ENCODE measurements at places on chromosomes 5 and 9.

DNA sequence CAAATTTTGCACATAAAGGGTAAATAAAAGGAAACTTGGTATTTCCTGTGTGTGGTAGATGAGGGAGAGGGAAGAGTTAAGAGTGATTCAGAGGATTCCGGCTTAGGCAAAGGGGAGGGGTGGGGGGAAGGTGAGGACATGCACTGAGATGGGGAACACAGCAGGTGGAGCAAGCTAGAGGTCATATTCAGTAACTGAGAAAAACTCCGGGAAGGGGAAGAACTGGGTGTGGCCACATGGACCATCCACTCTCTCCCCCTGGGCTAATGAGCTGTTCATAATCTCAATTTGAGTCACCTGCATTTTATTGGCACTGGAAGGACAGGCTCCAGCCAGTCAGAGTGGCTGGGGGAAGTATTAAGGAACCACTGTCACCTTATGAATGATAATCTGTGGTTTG, 45.1 kb upstream of the UGCG start:
- no peak for DNase-seq

DNA sequence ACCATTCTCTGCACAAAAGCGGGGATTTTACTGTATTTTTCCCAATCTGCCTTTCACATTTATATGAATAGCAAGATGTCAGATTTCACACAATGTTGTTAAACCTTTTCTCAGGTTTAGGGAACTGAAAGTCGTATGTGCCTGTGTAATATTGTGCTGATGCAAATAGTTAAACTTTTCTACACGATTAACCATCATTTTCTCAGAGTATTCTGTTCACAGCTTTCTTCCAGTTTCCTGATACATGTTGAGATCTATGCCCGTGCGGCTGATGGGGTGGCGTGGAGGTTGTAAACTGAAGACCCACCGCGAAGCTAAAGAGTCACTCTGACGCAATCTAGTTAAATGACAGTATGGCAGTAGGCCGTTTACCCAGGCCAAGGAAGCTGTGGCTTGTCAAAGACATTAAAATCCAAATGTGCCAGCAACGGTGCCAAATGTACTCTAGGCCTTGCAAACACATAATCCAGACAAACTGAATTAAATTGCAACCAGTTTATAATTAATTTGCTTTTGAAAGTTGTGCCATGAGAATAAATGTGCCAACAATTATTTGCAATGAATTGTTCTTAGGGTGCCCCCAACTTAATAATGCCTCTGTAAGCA, 145.7 kb downstream of the EBF1 start:
- peak; percentile 36 for DNase-seq

- no peak for DNase-seq
Observed at GRCh38 chr9:91882627-91883026, 67.4 kb downstream of the ROR2 start.

- DNase-seq = no peak
Observed at GRCh38 chr9:130116346-130116745, 55.9 kb upstream of the NCS1 start.

GRCh38 chr9:131545003-131545785, at the start of gene PRRT1B:
Gene PRRT1B, plus strand, starts transcription at chr9:131545523. Its CDS starts 93 bp downstream, at chr9:131545616.
- DNase-seq = no peak

- DNase-seq = no peak
Observed at GRCh38 chr9:76591256-76591950, 132.4 kb downstream of the GCNT1 start.

- DNase-seq = no peak
Observed at GRCh38 chr5:67375606-67376005, 179.0 kb upstream of the CD180 start.

DNA sequence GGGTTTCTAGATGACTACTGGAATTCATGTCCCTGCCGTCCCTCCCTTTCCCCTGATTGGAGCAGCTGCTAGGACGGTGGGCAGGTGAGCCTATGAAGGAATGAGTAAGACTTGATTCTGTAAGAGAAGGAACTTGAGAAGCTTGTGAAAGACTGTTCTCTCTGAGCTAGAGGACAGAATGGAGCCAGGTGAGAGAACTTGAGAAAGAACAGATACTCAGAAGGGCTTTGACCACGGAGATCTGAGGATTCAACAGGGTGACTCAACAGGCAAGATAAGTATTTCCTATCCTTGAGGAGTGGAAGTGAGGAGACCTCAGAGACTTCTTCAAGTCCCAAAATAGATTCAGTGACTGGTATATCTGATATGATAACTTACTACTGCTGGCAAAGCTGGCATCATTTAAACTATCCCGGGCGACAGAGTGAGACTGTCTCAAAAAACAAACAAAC, 41.9 kb downstream of the HSDL2 start:
- DNase-seq = no peak

DNA sequence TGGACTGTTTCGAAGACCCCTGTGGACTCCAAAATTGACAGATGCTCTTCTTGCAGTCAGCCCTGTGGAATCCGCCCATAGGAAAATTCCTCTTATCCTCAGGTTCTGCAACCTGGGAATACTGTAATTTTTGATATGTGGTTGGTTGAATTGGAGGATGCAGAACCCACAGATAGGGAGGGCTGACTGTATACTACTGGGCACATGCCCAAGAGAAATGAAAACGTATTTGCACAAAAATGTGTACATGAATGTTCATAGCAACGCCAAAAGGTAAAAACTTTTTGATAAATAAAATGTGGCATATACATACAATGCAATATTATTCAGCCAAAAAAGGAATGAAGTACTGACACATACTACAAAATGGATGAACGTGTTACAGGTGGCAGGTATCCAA, 1.9 kb upstream of the SNAPC3 start:
- no peak for DNase-seq

DNA sequence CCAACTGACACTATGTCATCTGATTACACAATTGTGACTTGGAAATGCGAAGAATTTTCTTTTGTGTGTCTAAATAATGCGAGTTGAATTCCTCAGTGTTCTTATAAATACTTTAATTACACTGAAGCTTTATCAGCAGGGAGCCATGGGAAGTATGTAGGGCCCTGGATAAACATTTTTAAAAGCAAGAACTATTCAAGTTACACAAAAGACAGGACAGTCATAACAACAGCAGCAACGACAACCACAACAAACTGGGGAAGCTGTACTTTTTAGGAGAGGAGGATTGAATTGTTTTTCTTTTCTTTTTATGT, 250.3 kb upstream of the ZNF608 start:
- no peak for DNase-seq

DNA sequence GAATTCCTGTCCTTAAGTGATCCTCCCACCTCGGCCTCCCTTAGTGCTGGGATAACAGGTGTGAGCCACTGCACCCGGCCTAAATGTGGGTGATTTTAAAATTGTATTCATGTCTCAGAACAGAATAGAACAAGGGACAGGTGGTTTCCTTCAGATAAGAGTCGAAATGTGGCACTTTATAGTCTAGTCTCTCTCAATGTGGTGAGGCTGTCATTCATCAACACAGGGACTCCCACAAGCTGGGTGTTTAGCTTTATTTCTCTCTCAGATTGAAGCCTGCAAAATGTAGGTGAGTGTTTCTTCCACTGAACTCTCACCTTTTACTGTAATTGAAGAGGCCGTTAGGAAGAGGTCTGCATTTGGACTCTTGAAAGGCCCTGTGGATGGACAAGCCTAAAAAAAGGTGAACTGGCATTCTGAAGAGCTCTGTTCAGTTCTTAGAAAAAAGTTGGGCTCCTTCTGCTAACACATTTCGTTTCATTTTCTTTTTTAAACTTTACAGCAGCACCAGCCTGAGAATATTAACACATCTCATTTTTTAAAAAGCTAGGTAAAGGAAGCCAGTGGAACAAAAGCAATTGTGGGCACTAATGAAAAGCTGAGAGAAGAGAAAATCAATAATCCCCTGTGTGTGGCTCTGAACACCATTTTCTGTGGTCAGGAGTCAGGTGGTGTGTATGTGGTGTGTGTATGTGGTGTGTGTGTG, 126.2 kb upstream of the SLC28A3 start:
- no peak for DNase-seq

GRCh38 chr5:154257046-154257445, 66.5 kb downstream of the GALNT10 start:
- DNase-seq = no peak

DNA sequence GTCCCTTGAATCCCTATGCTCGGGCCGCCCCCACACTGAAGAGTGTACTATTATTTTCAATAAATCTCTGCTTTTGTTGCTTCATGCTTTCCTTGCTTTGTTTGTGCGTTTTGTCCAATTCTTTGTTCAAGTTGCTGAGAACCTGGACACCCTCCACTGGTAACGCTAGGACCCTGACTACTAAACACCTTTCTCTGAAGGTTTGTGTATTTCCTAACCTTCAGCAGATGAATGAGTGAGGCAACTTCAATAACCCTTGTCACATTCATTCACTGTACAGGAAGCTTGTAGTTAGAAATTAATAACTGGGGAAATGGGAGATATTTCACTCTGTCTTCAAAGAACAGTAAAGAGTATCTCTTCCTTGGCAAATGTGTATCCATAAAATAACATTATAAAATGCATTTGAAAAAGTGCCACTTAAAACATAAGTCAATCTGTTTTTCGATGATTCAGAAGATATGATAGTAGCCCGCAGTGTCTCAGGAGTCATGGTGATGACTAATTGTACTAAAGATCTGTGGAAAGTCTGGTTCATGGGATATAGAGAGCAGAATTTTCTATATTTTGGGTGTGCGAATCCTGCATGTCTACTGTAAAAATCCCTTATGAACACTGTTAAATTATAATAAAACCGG, 43.2 kb upstream of the ANKH start:
- DNase-seq = no peak

- no peak for DNase-seq
Observed at GRCh38 chr5:14779975-14780374, 91.6 kb downstream of the ANKH start.

GRCh38 chr5:140734354-140734753, 34.1 kb downstream of the ZMAT2 start:
- no peak for DNase-seq

- peak; percentile 88 for DNase-seq
Observed at GRCh38 chr5:177431317-177432142, 5.1 kb downstream of the GRK6 start.

- no peak for DNase-seq
Observed at GRCh38 chr5:15300141-15300540, 199.8 kb upstream of the FBXL7 start.

- DNase-seq = no peak
Observed at GRCh38 chr5:5497152-5497788, 74.8 kb downstream of the ICE1 start.

DNA sequence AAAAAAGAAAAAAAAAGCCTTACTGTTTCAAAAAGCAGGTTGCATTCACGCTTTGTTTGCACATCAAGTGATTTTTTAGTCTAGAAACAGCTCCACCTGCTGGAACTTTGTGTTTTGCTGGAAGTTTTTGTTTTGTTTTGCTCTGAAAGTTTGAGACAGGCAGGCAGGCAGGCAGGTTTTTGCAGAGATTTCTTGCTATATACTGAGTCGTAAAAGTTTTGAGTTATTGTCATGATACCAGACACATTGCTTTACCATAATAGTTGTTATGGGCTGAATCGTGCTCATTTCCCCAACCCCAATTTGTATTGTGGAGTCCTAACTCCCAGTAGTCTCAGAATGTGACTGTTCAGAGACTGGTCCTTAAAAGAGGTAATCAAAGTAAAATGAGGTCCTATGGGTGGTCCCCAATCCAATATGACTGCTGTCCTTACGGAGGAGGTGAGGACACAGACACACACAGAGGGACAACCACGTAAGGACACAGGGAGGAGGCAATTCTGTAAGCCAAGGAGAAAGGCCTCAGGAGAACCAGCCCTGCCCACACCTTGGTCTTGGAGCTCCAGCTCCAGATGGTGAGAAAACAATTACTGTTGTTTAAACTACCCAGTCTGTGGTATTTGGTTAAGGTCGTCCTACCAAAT, 20.9 kb downstream of the OR2Y1 start:
- DNase-seq = no peak

- no peak for DNase-seq
Observed at GRCh38 chr5:174220417-174220816, 174.9 kb downstream of the NSG2 start.

DNA sequence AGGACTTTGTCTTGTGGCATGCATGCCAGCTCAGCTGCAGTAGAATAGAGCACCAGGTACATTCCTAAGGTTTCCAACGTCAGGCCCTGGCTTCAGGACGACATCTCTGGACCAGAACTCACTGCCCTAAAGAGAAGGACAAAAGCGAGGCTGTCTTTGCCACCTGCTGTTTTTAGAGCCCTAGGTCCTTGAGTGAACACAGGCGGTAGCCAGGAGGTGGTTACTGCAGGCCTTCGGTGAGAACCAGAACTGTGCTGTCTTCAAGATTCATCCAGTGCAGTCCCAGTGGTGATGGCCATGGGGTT, 288.9 kb upstream of the CDH18 start:
- DNase-seq = no peak

GRCh38 chr9:2984491-2984890, 140.6 kb upstream of the PUM3 start:
- DNase-seq = no peak

GRCh38 chr9:112555844-112556482, 69.3 kb downstream of the KIAA1958 start:
- no peak for DNase-seq

GRCh38 chr5:42250-42649, 49.7 kb upstream of the PLEKHG4B start:
- no peak for DNase-seq

GRCh38 chr9:113669522-113670115, 206.1 kb downstream of the RGS3 start:
- DNase-seq = no peak

DNA sequence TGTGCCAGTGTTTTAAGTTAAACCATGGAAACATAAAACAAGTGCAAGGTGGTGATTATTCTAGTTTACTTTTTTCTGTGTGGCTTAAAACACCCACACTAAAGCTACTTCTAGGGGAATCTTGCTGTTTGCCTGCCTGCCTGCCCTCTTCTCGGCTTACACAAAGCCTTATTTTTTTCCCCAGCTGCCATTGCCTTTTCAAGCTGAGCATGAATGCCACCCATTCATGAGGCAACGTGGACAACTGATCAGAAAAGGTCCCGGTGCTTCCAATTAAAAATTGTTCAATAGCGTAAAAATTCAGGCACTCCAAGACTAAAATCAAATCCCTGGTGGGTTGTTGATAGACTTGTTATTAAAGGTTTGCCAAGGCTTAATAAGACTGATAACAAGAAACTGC, 401.4 kb downstream of the TMEM161B start:
- DNase-seq = no peak

DNA sequence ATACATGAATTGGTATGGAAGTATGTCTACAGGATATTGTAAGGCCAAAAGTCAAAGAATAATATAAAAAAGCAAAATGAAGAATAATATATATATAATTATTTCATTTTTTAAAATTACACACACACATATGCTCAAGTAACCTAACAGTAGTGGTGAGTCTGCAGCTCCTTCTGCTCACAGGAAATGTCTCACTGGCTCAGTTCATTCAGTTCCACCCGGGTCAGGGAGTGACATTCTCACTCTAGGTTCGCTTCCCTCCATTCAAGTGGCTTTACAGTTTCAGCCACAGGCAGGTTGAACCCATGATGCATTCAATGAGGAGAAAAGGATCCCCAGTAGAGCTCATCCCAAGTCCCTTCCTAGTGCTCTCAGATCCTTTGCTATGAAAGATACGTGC, 90.8 kb downstream of the SUSD1 start:
- no peak for DNase-seq

- DNase-seq = no peak
Observed at GRCh38 chr9:10921671-10922070, 308.9 kb upstream of the PTPRD start.
